ENCODE measurements at places on chromosomes 12 and 14.

GRCh38 chr12:31321897-31322228 is 4.1 kb downstream of the SINHCAF start:
- DNase-seq, result no peak

- no peak for DNase-seq
Measured at GRCh38 chr12:132837693-132838409, 9.2 kb upstream of the GOLGA3 start.

DNA sequence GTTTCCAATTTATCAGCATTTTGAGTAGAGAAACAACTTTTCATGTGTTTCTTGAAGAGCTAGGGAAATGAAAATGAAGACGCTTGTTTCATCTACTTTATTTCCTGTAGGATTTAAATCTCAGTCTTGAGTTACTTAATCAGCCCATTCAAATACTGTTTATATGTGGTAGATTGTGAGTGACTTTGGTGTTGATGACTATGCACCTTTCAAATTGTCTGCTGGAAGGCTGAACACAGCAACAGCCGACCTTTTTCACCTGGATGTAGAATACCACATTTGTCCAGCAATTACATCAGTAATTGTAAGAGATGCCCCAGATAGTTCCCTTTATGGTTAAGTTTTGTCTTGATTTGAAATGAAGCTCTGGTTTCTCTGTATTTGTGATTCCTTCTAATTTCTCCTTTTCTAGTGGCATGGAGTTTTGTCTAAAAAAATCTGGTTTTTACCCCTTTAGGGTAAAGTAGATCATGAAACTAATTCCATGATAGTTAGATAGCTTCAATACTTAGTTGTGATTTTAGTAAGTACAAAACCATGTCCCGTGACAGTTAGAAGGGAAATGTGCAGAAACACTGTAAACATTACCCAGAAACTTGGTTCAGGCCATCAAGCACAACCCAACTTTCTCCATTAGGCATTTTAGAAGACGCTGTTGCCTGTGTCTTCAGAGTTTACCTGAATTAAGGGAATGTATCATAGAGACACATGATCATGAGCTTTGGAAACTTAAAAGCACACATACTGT is 165.0 kb downstream of the SRGAP1 start:
- no peak for DNase-seq

- DNase-seq, result no peak
Measured at GRCh38 chr12:62194616-62195015, 65.6 kb upstream of the USP15 start.

DNA sequence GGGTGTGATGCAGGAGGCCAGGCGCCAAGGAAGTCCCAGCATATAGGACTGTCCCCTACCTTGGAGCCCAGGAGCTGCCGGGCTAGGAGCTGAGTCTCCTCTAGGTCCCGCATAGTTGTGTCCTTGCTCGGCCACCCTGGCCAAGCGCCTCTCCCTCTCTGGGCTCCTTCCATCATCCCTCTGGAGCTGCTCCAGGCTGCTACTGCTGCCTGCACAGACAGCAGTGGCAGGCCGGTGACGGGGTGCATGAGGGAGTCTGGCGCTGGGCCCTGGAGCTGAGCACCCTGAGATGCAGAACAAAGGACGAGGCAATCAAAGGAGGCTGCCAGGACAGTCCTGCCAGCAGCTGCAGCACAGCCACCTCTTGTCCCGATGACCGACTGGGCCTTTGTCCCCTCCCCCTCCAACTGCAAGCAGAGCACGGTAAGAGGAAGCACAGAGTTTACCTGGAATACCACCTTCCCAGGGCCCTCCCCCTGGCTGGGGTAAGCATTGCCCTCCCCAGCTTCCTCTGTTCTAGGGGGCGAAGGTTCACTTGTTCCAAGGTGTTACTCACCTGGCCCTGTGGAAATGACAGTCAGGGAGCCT is 10.4 kb downstream of the DTX1 start:
- DNase-seq, result no peak

GRCh38 chr14:67710209-67710608 is 8.5 kb downstream of the RDH12 start:
- no peak for DNase-seq

GRCh38 chr14:103132381-103133209 is 9.3 kb downstream of the TNFAIP2 start:
- DNase-seq, result no peak

GRCh38 chr12:20109676-20110075 is 258.7 kb upstream of the PDE3A start:
- no peak for DNase-seq

DNA sequence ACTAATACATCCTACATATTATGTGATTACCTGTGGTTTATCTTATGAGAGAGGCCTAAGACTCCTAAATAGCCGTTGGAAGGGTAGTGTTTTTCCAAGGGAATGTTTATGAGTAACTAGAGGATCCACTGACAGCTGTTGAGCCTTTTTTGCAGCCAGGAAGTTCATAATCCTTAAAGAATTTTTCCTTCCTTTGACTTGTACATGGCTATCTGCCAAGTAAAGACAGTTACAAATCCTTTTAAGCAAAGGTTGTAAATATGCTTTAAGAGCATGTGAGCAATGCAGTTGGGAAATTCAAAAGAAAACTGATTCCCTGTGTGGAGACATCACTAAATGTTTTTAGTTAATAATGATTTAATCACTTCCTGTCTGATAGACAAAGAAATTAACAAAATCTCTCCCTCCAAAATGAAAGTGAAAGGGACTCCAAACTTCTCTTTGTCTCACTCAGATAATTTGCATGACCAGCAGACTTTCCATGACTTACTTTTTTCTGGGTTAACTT is 333.8 kb downstream of the PDZRN4 start:
- no peak for DNase-seq

DNA sequence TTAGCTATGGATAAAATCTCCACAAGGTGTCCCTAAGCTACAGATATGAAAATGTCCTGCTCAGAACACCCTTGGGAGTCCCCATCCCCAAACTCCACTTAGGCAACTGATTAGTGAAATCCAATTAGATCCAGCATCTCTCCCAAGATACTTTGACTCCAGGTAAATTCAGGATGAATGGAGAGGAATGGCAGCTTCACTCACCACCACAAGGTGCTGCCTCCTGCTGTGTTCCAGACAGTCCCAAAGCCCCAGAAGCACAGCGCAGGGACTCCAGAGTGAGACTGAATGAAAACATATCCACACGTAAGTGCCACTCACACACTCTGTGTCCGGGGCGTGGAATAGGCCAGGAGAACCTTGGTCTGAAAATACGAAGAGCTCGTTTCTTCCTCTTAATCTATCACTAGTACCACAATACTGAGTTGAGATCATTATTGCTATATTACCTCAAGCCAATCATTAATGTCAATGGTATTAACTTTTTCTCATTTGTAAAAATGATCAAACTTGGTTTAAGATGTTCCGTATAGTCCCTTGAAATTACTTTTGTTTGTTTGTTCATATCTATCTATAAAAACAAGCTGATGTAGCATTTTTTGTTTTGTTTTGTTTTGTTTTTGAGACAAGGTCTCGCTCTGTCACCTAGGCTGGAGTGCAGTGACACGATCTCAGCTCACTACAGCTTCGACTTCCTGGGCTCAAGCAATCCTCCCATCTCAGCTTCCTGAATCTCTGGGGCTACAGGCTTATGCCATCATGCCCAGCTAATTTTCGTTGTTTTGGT is 70.0 kb upstream of the BICD1 start:
- no peak for DNase-seq

DNA sequence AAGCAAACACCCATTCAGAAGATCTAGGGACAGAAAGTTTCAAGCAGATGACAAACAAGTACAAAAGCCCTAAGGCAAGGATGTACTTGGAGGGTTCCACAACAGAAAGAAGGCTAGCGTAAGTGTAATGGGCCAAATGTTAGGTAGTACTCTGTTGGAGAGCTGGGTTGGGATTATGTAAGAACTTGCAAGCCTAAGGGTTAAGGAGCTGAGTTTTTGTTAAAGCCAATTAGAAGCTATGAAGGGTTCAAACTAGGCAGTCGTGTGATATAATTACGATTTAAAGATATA is 41.4 kb downstream of the HECTD1 start:
- DNase-seq, result no peak

DNA sequence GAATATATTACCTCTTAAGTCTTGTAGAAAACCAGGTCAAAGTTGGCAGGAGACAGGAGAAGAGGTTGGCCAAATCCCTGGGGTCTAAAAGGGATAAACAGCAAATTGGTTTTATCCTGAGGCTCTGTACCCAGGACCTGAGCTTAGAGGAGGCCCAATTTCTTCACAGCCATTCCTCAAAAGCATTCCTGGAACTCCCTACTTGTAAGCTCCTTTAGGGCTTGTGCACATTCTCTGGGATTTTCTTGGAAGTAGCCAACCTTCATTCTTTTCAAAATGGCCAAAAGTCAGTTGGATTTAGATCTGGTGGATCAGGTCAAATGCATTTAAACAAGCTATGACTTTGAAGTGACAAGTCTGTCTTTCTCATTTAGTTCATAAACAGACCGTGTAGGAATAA is 152.1 kb upstream of the PLXNC1 start:
- no peak for DNase-seq

- DNase-seq, result no peak
Measured at GRCh38 chr14:103273145-103273744, 60.8 kb upstream of the EIF5 start.

DNA sequence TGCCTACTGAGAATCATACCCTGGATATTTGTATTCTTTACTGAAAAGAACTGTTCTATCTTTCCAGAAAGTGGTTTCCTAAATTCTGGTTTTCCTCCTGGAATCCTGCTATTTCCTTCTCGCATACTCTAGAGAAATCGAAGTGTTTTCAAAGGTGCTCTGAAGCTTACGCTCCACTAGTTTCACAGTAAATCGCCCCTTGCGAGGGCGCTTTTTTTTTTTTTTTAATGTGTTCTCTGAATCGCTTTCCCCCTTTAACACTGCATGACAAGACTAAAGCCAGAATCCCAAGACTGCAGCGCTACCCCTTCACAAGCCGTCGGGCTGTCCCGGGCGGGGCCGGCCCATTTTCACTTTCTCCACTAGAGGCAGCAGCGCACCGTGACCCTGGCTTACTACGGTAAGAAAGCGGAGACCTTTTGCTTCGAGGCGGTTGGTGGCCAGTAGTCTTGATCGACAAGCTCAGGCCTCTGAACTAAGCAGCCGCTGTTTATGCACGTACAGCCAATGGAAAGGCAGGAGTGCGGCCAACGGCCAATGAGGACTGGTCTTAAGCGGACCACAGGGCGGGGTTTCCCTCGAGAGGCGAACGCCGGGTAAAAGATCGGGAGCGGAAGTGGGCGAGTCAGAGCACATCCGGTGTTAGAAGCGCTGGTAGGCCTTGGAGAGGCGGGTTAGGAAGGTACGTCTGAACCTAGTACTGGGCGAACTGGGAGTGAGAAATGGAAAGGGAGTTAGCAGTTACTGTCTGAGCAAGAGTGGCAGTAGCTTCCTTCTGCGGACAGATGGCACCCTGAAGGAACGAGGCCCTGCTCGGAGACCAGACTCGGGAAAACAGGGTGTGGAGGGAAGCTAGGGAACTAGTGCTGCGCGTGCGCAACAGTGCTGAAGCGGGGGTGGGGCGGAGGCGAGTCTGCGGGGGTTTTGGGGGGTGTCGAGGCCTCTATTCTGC is at the start of gene TMBIM6:
TSS of gene TMBIM6 (plus strand) at position 628 of the 952 bp plus-strand sequence. CDS start 10,937 bp downstream, outside the sequence.
- DNase-seq, result peak; percentile 98

DNA sequence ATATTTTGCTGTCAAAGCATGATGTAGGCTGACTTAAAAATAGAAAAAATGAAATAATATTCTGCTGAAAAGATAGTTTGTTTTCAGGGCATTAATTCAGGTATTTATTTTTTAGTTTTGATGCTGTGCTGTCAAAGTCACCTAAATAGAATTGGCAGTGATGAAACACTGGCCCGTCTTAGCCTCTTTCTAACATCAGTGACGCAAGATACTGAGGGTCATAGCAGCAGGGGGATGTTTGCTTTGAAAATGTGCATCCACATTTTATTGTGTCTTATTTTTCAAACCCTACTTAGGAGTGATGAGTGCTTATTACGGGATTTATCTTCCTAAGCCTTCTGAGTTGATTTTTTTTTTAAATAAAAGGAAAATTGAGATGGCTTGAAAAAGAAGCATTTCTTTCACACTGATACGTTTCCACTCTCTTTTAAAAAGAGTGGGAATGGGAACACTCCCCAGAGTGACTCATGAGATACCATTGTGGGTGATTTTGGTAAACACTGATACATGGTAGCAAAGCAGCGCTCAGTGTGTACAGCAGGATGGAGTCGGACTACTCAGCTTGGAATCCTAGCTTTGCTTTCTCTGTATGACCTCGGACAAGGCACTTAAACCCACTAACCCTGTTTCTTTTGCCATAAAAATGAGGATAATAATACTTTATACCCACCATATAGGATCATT is 290.8 kb downstream of the ERC1 start:
- no peak for DNase-seq

GRCh38 chr12:21527451-21528180 is 1.5 kb downstream of the SPX start:
- DNase-seq, result peak; percentile 43

All from activated CD4-positive, alpha-beta T cell treated with anti-CD3 and anti-CD28 coated beads for 1 hour (primary cell).